ENCODE measurements at places on chromosomes 4 and X. TPM values are rescaled to one million over a fixed set of nuclear protein-coding genes. Genes with fewer than 3 reads are reported as not detected.

GRCh38 chr4:3257103-3257555 is 8.2 kb downstream of the MSANTD1 start:
- H3K27ac ChIP-seq, result no peak overlapping the region
- no peaks in the 10 kb centered on the region for H3K36me3 ChIP-seq
- no peak for DNase-seq
- no peaks in the 10 kb centered on the region for H3K4me1 ChIP-seq

GRCh38 chr4:86184901-86185285 is 175.0 kb downstream of the MAPK10 start:
- no peak overlapping the region for H3K27ac ChIP-seq
- no peaks in the 10 kb centered on the region for H3K36me3 ChIP-seq
- DNase-seq, result no peak
- no peak overlapping the region for H3K4me3 ChIP-seq
- H3K27me3 ChIP-seq, result no peaks in the 10 kb centered on the region

DNA sequence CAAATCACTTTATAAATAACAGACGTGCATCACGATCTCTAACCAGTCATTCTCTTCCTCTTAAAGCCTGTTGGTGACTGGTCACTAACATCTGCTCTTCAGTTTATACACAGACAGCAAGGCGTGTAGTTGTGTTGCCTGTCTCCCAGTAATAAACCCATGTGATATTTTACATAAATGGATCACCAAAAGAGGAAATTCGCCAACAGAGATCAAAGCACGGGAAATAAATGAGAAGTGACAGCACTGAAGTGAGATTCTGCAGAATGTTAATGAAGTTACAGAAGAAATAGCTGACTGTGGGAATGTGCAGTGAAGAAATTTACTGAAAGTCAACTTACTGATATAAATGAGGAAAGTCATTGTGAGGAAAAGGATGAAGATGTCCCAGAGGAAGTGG is 47.0 kb downstream of the AFF1 start:
- no peaks in the 10 kb centered on the region for H3K27me3 ChIP-seq
- DNase-seq, result no peak
- H3K27ac ChIP-seq, result peak overlapping the region; percentile 16
- no peak overlapping the region for H3K4me3 ChIP-seq
- no peaks in the 10 kb centered on the region for H3K36me3 ChIP-seq

DNA sequence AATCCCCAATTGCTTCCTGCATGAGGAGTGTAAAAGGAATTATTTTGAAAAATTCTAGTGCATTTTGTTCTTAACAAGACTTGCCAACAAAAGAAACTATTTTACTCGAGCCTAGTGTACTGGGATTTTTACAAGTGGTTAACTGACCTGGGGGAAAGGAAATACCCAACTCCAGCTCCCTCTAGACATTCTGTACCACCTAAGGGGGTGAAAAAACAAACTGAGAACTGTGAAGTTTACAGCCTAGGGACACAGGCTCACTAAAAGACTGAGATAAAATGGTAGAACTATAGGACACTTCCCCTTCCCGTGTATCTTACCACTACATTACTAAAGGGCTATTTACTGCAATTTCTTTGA is 2.6 kb upstream of the ADH5 start:
- no peaks in the 10 kb centered on the region for H3K36me3 ChIP-seq

- H3K36me3 ChIP-seq, result no peaks in the 10 kb centered on the region
- no peaks in the 10 kb centered on the region for H3K4me1 ChIP-seq
- no peaks in the 10 kb centered on the region for H3K27me3 ChIP-seq
- H3K27ac ChIP-seq, result no peak overlapping the region
- DNase-seq, result no peak
Measured at GRCh38 chrX:85698921-85699320, 319.5 kb upstream of the POF1B start.

- no peak overlapping the region for H3K27ac ChIP-seq
- DNase-seq, result no peak
- H3K4me1 ChIP-seq, result no peaks in the 10 kb centered on the region
- H3K27me3 ChIP-seq, result no peaks in the 10 kb centered on the region
- H3K36me3 ChIP-seq, result no peaks in the 10 kb centered on the region
Measured at GRCh38 chr4:52685316-52685715, 26.2 kb upstream of the USP46 start.

GRCh38 chrX:107924136-107924746 is 57.9 kb downstream of the TEX13B start:
- no peak for DNase-seq
- H3K4me3 ChIP-seq, result no peak overlapping the region
- peaks cover 4% of the 10 kb centered on the region for H3K4me1 ChIP-seq
- H3K27ac ChIP-seq, result no peak overlapping the region
- H3K27me3 ChIP-seq, result no peaks in the 10 kb centered on the region
- no peaks in the 10 kb centered on the region for H3K36me3 ChIP-seq

GRCh38 chr4:101651778-101652177 is 138.8 kb upstream of the BANK1 start:
- no peak for DNase-seq
- H3K27ac ChIP-seq, result no peak overlapping the region
- no peak overlapping the region for H3K4me3 ChIP-seq
- H3K27me3 ChIP-seq, result no peaks in the 10 kb centered on the region

- no peak overlapping the region for H3K27ac ChIP-seq
- H3K36me3 ChIP-seq, result no peaks in the 10 kb centered on the region
- no peak overlapping the region for H3K4me3 ChIP-seq
- H3K27me3 ChIP-seq, result no peaks in the 10 kb centered on the region
Measured at GRCh38 chr4:7655511-7656243, 220.9 kb upstream of the PSAPL1 start.

DNA sequence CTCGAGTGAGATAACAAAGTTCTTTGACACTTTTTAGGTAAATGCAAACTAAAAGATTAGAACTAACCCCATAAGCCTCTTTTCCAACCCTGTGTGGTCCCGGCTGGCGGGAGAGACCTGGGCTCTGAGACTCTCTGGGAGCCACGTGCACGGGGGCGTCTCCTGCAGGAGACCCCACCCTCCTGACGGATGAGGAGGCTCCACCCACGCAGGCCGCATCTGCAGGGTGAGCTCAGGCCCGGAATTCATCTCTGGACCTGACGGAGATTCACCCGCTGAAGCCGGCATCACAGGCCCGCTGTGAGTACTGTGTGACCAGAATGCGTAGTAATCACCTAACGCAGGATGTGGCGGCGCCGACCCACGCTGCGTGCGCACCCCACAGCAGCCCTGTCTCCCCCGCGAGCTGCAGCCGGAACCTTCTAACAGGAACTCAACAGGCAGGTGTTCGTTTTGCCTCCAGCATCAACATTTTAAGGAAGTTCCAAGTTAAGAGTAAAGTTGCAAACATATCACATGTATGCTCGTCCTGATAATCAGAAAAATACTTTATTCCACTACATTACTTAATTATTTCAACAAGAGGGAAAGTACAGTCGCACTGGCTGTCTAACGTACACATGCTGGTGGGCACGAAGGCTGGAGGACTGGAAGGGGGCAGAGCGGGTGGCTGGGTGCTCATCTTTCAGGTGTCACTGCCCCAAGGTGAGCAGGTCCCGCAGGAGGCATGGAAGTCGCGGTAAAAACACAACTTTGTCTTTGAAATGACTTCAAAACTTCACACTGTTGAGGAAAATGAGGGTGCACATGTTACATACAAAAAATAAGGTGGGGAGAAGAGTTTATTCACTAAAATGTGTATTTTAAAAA is 44.5 kb downstream of the FGFRL1 start:
- H3K27me3 ChIP-seq, result no peaks in the 10 kb centered on the region
- H3K4me3 ChIP-seq, result no peak overlapping the region
- no peaks in the 10 kb centered on the region for H3K36me3 ChIP-seq
- H3K4me1 ChIP-seq, result no peaks in the 10 kb centered on the region
- no peak for DNase-seq

- H3K27ac ChIP-seq, result peak within 1 kb of the TSS; percentile 75
- H3K4me3 ChIP-seq, result peak within 1 kb of the TSS; percentile 78
- H3K36me3 ChIP-seq, result no peaks in the 10 kb centered on the region
- peak; percentile 46 for DNase-seq
- H3K27me3 ChIP-seq, result no peaks in the 10 kb centered on the region
- H3K4me1 ChIP-seq, result peaks cover 25% of the 10 kb centered on the region
Measured at GRCh38 chr4:183905081-183905592, at the start of gene STOX2. Gene STOX2, plus strand, starts transcription at chr4:183905307. Its CDS starts 1,484 bp downstream, at chr4:183906791.

NEUROG2 gene
- total RNA-seq, result not detected

DCAF12L2 gene
- total RNA-seq, result not detected

PRSS12 gene
- 0.09 TPM for total RNA-seq
